ENCODE measurements at places on chromosomes 2 and 18.

- peak; percentile 93 for DNase-seq
These were observed 216.5 kb upstream of the FN1 start for GRCh38 chr2:215652388-215652787.

DNA sequence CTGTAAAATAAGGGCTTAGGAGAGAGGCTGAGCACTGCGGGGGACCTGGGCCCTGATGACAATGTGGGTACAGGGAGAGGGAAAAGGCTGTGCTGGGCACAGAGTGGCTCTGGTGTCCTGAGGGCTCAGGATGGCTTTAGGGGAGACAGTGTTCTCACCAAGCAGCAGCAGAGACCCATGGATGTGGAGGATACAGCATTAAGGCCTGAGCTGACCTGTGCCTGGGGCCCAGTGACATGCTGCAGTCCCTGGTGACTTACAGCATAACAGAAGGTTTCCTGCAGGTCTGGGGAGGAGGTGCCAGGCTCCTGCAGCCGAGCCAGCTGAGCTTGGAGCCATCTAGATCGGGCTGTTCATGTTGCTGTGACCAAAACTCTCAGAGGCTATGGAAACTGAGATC, 191.3 kb upstream of the SMAD2 start:
- DNase-seq: no peak

GRCh38 chr2:152263911-152264310, 71.1 kb upstream of the FMNL2 start:
- DNase-seq: no peak

DNA sequence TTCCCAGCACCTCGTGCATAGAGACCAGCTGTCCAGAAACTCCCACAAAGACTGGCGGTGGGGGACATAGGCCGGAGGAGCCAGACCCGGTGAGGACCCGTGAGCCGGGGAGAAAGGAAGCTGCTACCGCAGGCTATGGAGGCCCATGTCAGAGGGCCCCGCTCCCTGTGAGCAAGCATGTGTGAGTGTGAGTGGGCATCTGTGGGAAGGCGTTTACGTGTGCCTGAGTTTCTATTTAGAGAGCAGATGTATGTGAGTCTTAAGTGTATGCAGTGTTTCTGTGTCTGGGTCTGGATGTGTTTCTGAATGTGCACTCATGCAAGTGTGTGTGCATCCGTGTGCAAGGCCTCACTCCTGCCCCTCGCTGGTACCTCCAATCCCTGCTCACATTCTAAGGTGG, 187.8 kb upstream of the RAB6C start:
- DNase-seq: no peak

- DNase-seq: no peak
These were observed 61.3 kb downstream of the MGAT4A start for GRCh38 chr2:98669675-98670074.

DNA sequence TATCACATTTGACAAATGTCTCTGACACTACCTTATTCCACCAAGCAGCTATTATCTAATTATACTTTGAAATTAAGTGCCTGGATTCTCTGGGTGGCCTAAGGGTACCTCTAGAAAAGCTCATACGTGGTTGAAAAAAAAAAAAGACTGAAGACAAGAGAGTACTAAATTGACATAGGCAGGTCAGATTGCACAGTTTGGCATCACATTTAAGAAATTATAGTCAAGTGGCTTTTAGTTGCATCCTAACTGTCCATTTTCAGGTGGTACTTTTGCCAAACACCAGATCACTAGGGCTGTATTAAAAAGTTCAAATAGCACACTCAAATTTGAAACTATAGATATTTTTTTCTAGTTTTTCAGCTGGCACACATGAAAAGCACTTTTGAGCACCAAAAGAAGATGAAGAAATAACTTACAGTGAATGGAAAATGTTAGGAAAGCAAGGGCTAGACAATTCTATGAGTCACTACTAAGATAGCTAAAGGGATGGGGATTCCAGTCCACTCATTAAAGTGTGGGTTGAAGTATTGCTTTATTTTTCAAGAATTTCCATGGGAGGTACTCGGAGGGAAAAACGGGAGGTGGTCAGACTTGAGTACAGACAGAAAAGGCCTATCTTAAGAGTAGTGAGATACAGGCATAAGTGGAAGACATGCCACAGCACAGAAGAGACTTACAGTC, 106.5 kb upstream of the COL5A2 start:
- peak; percentile 89 for DNase-seq

GRCh38 chr2:195575879-195576401, 81.1 kb upstream of the SLC39A10 start:
- DNase-seq: peak; percentile 80

DNA sequence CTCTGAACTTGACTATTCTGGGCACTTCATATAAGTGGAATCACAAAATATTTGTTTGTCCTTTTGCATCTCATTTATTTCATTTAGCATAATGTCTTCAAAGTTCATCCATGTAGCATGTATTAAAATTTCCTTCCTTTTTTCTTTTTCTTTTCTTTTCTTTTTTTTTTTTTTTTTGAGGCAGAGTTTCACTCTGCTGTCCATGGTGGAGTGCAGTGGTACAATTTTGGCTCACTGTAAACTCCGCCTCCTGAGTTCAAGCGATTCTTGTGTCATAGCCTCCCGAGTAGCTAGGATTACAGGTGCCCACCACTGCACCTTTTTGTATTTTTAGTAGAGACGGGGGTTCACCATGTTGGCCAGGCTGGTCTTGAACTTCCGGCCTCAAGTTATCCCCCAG, 11.9 kb downstream of the ATP8B1 start:
- no peak for DNase-seq
